Activated CD4-positive, CD25-positive, alpha-beta regulatory T cell (primary cell): ENCODE measurements at places on chromosomes 7 and 10.
A peak's percentile ranks its signal among the peaks of the same experiment; 100 is the strongest.

GRCh38 chr10:77111611-77112550 lies 525.7 kb downstream of the KCNMA1 start:
- no peak for DNase-seq

GRCh38 chr7:81236560-81236959 lies 317.7 kb upstream of the SEMA3C start:
- DNase-seq: no peak

GRCh38 chr7:96962221-96962885 lies 43.0 kb upstream of the DLX6 start:
- no peak for DNase-seq

- no peak for DNase-seq
These were observed 140.5 kb downstream of the FGFR2 start for GRCh38 chr10:121457729-121458128.

DNA sequence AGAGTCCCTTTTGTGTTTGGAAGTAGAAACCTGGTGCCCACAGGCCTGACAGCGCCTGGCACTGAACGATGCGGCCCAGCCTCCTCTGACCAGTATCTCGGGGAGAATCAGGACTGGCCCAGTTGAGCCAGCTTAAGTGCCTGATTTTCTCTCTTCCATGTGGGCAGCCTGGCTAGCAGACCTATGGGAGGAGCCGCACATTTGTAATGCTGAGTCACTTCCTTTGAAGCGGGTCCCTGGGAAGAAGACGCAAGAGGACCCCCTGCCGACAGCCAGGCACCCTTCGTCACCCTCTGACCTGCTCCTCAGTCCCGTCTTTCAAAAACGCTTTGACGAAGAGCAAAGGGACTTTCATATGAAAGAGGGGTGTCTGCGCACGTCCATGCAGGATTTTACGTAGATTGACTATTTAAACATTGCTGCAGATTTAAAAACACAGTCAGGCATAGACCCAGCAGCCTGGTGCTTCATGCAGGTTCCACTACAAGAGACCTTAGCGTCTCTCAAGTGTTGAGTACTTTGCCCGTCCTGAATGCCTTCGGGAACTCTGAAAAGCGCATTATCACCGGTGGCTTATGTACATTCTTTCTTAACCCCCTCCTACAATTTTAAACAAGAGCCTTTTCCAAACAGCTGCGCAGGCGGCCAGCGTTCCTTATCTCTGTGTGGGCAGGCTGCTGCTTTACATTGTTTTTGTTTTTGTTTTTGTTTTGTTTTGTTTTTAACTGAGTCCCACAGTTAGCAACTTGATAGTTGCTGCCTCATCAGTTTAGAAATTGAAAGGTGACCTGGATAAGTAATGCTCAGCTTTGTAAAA lies 36.5 kb upstream of the AP5Z1 start:
- no peak for DNase-seq

DNA sequence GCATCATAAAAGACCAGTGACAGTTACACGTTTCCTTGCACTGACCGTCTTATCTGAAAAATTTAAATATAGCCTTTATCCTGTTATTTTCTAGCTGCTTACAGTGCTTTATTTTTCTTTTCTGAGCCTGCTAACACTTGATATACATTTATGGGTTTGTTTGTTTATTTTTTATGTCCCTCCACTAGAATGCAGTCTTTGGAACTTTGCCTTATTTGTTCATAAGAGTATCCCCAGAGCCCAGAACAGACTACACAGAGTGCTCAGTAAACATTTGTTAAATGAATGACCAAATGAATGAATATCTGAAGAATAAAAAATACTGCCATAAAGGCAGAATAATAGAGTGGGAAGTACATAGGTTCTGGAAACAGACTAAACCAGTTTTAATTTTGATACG lies 202.3 kb upstream of the LRRN3 start:
- no peak for DNase-seq

- DNase-seq: no peak
These were observed 45.0 kb downstream of the DENND2A start for GRCh38 chr7:140595468-140596092.

DNA sequence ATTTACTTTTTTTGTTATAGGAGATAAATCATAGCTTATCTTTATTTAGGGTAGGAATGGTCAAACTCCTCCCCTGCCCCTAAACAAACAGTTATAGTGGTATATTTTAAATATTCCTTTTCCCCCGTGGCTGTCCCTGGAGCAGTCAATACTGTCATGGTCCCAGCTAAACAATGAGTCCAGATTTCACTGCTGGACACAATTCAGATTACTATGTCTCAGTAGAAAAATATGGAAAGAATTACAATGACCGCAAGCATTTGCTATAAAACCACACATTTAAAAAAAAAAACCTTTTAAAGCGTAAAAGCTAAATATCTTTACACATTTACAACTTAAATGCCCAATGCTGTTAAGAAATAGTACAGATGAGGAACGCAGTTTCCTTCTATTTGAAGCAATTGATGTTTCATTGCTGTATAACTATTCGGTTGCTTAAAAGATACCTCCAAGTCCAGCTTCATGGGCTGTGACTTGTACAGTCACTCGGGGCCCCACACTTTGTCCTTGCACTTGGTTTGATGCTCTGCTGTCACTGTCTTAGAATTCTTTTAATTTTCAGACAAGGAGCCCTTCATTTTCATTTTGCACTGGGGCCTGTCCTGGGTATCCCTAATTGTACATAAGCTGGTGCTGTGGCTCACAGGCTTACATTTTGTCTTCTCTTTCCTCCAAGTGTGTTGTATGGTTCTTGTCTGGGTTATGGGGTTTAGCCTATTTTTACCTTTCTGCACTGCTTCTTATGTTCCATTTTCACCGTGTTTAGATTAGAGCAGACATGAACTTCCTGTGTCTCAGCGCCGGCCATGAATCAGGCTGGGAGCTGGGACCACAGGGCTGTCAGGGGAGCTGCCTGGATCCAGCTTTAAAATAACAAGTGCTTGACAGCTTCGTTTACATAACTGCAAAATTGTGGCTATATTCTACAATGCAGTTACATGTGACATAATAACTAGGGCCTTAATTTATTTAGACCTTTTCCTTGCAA lies 530.2 kb upstream of the FZD8 start:
- DNase-seq: no peak

DNA sequence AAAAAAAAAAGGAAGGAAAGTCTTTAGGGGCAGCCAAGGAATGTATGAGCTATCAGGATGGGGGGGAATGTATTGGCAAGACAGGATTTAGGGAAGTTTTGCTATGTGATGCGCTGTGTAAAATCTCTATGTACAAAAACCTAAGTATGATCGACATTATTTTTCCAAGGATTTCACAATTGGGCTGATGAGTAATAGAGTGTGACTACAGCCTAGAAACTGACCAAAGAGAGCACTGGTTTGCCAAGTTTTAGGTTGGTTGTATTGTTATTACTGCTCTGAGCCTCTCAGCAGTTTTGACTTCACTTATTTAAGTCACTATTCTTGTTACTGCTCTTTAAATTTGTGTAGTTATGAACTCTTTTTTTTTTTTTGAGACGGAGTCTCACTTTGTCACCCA lies 107.3 kb downstream of the NRCAM start:
- DNase-seq: no peak

GRCh38 chr7:19709249-19709578 lies 377 bp upstream of the POLR1F start:
- DNase-seq: no peak

DNA sequence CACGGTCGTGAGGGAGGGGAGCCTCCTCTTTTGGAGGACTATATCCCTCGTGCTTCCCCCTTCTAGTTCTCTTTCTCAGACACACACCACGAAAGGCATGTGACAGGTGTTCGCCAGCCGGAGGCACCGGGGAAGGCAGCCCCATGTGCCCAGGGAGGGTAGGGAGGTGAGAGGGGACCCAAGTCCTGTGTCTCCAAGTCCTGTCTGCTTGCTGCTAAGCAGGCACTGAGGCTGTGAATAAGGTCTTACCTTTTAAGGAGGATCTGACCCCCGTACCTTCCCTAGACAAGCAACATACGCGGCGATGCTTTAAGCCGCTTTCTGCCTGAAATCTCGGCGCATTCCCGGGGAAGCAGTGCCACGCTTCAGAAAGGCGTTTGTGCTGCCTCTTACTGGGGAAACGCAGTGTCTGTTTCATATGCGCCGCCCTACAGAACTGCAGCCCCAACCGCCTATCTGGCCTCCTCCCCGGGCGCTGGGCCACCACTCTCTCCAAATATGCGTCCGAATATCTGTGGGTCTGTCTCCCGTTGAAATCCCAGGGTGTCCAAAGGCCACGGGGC lies 770 bp downstream of the PLXNA4 start:
- DNase-seq: no peak

- no peak for DNase-seq
These were observed 455.7 kb downstream of the DGKB start for GRCh38 chr7:14446829-14447228.

DNA sequence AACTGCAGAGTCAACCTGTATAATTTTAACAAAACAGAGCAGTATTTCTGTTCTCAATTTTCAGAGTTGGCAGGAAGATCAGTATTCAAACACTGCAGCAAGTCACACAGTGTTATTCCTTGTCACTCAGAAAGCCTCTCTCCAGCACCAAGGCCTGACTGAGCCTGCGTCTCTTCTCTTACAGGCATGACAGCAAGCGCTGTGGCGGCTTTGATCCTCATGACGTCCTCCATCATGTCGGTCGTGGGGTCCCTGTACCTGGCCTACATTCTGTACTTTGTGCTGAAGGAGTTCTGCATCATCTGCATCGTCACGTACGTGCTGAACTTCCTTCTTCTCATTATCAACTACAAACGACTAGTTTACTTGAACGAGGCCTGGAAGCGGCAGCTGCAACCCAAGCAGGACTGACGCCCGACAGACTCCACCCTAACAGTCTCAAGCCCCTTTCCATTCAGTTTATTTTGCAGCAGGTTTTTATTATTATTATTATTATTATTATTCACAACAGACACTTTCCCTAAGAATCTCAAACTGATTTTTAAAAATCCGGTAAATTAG lies 28.0 kb downstream of the GUSB start:
- DNase-seq: no peak

DNA sequence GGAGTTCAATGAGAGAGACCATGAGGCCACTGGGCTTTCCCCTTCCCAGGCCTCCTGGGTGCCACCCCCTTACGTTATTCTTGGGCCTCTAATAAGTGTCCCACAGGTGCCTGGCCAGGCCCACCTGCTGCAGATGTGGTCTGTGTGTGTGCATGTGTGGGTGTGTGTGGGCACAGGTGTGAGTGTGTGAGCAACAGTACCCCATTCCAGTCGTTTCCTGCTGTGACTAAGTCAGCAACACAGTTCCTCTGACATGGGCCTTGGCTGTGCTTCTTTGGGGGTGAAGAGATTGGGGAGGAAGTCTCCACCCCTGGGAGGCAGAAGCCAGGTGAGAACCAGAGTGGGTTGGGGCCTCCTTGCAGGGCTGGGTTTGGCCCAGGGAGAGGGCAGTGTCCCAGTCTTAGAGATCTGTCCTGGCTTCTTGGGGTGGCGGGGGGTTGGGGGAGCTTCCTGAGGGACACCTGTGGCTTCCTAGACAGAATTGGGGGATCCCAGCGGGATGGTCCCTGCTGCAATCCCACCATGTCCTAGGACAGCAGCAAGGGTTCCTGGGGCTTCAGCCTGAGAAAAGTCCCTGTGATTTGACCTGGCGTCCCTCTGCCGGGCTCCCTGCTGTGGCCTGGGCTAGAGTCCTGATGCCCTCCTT lies 4.1 kb upstream of the PILRB start:
- no peak for DNase-seq

- peak; percentile 62 for DNase-seq
These were observed 613 bp downstream of the MAPK8 start for GRCh38 chr10:48306870-48307710.

DNA sequence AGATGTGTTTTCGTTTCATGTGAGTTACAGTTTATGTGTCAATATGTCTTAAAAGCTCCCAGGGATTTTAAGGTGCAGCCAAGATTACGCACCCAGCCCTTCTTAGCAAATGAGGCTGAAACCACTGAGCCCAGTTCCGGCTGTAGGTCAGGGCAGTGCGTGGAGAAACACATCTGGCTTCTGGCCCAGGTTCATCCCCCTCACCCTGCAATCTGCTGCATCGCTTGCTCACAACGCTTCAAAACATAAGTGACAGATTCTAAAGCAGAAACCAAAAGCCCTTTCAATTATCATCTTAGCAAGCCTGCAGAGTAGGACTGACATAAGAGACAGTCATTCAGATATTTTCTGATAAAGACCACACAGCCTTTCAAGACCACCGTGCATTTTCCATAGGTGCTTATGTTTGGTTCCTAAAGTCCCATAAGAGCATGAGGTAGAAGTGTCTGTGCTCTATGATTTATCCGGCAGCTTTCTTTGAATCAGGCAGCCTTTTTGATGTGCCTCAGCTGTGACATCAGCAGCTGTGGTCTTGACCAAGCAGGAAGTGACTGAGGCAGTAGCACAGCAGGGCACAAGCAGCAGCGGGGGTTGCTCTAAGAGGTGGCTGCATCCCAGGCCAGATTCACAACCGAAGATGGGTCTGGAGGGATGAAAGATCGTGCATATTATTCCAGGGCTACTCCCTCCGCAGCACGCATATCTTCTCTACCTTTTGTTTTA lies 72.1 kb upstream of the LYZL2 start:
- DNase-seq: peak; percentile 47

DNA sequence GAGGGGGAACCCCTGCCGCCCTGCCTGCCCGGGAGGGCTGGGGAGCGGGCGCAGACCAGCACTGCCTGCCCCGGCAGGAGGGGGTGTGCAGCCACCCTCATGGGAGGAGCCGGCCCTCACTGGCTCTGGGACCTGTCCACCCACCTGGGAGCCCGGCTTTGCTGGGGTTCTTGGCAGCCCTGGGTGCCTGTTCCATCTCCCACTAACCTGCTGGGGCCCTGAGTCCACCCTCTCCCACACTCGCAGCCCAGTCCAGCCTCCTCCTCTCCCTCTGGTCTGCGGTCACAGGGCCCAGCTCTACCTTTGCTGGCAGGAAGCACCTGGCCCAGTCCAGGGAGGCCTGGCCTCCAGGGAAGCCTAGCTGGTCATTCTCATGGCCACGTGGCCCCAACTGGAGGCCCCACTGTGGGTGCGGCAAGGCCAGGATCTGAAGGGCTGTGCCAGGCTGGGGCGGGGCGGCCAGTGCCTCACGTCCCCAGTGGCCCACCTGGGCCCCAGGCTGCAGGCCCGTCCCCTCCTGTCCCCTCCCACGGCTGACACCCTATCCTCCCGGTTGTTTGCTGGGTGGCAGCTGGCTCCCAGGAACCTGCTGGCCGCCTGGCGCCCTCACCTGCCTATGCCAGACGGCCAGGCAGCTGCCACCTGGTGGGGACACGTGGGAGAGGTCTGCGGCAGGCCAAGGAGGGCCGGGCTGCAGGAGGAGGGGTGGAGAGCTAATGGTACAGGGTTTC lies at the start of gene TMEM184A:
TMEM184A (minus strand) TSS at position 393 of the 731 bp plus-strand sequence. CDS start 721 bp downstream, outside the sequence.
- no peak for DNase-seq

GRCh38 chr10:102375250-102375649 lies 20.3 kb upstream of the NFKB2 start:
- no peak for DNase-seq
